Fibroblast of mammary gland (primary cell): ENCODE measurements at places on chromosomes 5 and 9.

DNA sequence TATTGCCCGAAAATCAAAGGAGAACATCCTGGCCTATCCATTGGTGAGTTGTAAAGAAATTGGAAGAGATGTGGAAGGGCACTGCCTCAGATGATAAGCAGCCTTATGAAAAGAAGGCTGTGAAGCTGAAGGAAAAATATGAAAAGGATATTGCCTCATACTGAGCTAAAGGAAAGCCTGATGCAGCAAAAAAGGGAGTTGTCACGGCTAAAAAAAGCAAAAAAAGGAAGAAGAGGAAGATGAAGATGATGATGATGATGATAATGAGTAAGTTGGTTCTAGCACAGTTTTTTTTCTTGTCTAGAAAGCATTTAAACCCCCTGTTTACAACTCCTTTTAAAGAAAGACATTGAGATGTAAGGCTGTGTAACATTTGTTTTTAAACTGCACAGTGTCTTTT lies 59.8 kb upstream of the ZBED3 start:
- no peak for DNase-seq

DNA sequence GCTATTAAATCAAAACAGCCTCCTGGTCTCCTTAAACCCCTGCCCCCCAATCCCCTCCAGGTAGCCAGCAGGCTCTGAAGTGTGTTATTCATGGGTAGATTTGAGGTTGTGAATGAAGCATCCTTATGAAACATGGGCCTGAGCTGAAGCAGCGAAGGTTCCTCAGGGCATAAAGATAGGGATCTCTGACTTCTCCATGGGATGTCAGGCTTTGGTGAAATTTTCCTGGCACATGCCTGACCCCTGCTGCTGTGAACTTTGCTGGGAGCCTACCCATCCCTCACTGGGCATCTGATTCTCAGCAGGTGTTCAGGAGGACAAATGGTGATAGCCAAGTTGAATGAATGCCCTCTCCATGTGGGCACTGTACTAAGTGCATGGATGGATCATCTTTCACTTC lies 250.3 kb downstream of the ASTN2 start:
- no peak for DNase-seq

GRCh38 chr9:131739959-131740648 lies at the start of gene RAPGEF1:
TSS of gene RAPGEF1 (minus strand) at chr9:131740076. CDS start at chr9:131739830, 246 bp downstream.
- DNase-seq = no peak

DNA sequence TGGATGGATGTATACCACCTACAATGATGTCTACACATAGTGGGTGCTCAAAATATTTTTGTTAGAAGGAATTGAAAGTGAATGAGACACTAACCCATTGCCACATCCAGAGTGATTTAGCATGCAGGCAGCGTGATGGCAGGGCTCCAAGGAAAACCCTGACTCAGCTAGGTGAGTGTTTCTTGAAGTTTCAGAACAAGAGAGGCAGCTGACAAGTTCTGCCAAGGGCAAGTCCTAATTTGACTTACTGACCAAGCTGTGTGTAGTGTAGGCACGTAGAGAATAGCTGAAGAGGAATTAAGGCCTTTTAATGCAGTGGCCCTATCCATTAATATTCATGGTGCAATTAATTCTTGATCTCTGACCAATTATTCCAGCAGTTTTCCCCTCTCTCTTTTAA lies 107.8 kb upstream of the ATP10B start:
- DNase-seq = peak; percentile 60

GRCh38 chr5:67971223-67971830 lies 244.2 kb upstream of the PIK3R1 start:
- peak; percentile 77 for DNase-seq

GRCh38 chr5:79878721-79879336 lies 112.2 kb downstream of the MTX3 start:
- peak; percentile 12 for DNase-seq

GRCh38 chr5:10586008-10586407 lies 22.1 kb downstream of the ANKRD33B start:
- DNase-seq = no peak

GRCh38 chr5:9545992-9546851 lies at the start of gene SEMA5A:
TSS of gene SEMA5A (minus strand) at chr5:9546075. CDS start at chr5:9379946, 166,129 bp downstream.
- DNase-seq = peak; percentile 42

GRCh38 chr5:136638084-136638483 lies 272.7 kb upstream of the TRPC7 start:
- no peak for DNase-seq

DNA sequence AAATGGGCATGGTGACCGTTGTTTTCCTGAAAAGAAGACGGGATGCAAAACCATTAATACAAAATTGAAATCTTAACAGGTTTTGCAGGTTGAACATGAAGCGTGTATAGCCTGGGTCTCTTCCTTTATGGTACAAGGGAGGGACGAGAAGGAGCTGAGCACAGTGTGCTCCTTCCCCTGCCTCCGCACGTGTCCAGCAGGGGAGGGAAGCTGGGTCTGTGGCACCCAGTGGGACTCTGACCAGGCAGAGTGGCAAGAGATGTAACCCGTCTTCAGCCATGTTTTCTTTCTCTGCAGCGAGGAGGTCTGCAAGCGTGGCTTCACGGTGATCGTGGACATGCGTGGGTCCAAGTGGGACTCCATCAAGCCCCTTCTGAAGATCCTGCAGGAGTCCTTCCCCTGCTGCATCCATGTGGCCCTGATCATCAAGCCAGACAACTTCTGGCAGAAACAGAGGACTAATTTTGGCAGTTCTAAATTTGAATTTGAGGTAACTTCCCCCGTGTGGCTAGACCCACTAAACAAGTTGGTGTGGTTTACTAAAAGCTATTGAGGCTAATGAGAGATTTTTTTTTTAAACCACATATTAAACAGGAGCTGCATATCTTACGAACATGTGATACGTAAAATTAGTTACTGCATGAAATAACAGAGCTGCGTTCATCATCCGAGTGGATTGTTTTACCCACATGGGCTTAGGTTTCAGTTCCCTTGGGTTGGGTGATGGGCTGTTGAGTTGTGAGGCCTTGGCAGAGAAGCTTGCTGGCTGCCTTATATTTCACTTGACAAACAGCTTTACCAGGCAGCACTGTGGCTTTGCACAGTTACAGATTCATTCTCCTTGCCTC lies 143.7 kb downstream of the TRIO start:
- no peak for DNase-seq

DNA sequence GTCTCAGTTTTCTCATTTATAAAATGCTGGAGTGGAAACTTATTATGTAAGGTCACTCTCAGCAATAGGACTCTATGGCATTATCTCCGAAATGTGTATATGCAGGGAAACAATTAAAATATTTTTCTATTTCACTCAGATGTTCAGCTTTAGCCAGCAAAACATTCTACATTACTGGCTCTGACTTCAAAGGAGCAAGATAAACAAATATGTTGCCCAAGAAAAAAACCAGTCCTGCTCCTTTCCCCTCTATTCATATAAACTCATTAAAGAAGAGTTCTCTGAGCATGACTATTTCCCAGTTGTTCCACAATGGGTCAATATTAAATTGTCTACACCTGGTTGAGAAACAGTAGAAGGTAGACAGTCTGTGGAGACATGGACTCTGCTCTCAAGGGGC lies 155.0 kb downstream of the NPR3 start:
- DNase-seq = peak; percentile 19

GRCh38 chr9:82682431-82682830 lies 380.5 kb downstream of the RASEF start:
- DNase-seq = no peak

DNA sequence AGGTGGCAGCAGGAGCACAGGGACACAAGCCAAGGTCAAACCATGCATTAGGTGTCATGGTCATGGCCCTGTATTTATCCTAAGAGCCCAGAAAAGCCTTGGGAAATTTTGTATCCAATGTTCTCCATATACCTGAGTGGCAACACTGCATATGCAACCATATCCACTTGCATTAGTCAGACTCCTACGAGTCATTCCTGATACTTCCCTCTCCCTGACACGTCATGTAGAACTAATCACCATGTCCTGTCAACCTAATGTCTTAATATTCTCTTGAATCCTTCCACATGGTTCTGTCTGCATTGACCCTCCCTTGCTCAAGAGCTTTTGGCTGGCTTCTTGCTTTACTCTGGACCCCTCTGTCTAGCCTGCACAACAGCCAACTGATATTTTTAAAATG lies 9.4 kb downstream of the SCGB3A2 start:
- DNase-seq = peak; percentile 59

DNA sequence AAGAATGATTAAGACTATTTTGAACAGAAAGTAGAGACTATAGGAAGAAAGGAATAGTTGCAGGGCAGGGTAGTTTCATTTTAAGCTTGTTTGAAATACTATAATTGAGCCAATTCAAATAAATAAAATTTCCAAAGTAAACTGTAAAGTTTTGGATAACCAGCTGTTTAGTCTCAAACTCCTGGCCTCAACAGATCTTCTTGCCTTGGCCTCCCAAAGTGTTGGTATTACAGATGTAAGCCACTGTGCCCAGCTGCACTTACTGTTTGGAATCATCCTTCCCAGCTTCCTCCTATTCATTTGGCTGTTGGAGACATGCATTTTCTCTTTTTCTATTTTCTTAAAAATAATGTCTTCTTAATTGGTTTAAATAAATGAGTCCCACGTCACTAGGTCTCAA lies 231.0 kb downstream of the NNT start:
- no peak for DNase-seq

GRCh38 chr9:110668570-110669167 lies at the start of gene MUSK:
TSS of gene MUSK (plus strand) at chr9:110668791. CDS start at chr9:110668905, 114 bp downstream.
- DNase-seq = no peak

- peak; percentile 38 for DNase-seq
Measured at GRCh38 chr5:139982157-139982974, 60.7 kb downstream of the NRG2 start.

- no peak for DNase-seq
Measured at GRCh38 chr9:126024581-126025230, 277.5 kb downstream of the PBX3 start.

DNA sequence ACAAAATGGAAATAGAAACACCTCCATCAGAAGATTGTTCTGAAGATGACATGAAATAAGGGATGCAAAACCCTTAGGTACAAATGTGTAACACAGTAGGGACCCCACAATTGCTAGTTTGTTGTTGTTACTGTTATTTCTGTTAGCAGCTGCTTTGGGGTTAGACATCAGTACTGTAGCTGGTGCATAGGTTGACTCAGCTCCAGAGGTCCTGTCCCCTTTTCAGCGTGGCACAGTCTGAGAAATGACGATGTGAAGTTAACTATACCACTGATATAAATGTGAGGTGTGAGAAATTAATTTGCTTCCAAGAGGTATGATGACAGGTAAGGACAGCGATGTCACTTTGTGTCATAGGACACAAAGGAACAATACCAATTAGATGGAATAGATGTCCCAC lies 384.6 kb upstream of the KLF4 start:
- no peak for DNase-seq

- DNase-seq = no peak
Measured at GRCh38 chr9:12497790-12498189, 195.4 kb upstream of the TYRP1 start.

DNA sequence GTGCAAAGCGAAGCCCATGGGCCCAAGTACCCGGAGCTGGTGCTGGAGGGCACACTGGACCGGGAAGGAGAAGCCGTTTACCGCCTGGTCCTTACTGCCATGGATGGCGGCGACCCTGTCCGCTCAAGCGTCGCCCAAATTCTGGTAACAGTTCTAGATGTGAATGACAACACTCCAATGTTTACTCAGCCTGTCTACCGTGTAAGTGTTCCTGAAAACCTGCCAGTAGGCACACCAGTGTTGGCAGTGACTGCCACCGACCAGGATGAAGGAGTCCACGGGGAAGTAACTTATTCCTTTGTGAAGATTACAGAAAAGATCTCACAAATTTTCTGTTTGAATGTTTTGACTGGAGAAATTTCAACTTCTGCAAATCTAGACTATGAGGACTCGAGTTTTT lies 936 bp downstream of the PCDHGA6 start:
- DNase-seq = no peak

DNA sequence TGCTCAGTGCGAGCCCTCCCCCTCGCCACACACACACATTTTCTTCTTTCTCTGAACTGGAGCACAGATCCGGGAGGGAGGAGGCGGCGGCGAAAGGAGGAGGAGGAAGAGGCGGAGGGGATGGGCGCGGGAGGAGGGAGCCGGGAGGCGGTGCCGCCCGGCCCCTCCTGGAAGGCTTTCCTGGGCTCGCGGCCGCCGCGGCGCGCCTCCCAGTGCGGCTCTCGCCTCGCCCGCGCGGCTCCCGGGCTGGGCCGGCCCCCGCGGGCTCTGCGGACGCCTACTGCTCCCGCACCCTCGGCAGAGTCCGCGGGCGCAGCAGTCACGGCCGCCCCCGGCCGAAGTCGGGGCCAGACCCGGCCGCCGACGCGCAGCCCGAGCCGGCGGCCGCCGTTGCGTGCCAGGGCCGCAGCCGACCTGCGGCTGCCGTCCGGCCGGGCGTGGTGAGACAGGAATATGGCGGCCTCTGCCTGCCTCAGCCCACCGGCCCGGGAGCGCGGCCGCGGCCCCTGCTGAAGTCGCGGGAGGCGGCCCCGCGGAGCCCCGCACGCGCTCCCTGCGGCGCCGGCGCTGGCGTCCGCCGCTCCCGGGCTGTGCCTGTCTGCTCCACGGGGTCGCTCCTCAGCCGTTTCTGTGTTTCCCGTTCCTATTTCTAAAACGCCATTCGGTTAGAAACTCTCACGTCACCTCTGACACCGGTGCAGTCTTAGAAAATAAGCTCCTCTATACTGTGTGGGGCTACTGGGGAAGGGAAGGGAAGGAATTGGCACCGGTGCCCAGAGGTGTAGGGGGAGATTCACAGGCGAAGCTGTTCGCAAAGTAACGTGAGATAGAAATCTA lies 500 bp upstream of the GNAQ start:
- peak; percentile 90 for DNase-seq

- DNase-seq = no peak
Measured at GRCh38 chr5:160787240-160787639, 64.8 kb downstream of the ATP10B start.

DNA sequence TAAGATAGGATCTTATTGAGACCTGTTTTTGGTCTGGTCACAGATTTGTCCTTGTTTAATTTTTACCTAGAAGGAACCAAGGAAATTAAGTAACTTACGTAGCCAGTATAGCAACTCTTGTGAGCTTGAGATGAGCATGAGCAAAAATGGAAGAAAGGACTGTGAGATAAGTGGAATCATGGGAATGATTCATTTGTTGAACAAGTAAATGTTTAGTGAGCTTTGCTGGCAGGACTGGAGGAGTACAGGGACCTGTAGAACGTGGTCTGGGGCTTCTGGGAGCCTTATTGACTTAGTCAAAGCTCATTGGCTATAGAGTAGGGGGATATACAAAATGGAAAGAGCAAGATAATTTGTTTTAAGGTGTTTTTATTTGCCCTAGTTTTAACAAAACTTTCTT lies 3.0 kb downstream of the RAD23B start:
- DNase-seq = peak; percentile 53

DNA sequence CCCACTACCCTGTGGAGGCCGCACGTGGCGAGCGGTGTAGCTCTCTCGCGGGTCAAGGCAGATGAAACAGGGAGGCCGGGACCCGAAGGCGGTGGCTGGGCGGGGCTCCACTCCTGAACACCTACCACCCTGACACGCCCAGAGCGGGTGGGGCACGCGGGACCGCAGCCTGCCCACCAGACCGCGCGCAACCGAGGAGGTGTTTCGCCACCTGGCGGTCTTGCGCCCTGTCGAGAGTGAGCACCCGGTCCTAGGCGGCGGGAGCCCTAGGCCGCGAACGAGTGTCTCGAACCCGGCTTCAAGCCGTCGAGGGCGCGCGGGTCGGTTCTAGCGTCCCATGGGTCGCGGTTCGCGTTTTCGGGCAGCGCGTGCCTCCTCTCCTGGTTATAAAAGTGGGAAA lies 2.2 kb upstream of the EXOSC3 start:
- DNase-seq = no peak

GRCh38 chr5:53071738-53072137 lies 37.8 kb downstream of the MOCS2 start:
- DNase-seq = peak; percentile 77

GRCh38 chr5:76175821-76176403 lies 92.7 kb downstream of the SV2C start:
- no peak for DNase-seq

- no peak for DNase-seq
Measured at GRCh38 chr5:107444300-107444699, 226.4 kb downstream of the EFNA5 start.
